ENCODE measurements at places on chromosomes 5 and 9. TPM values are rescaled to one million over a fixed set of nuclear protein-coding genes. Genes with fewer than 3 reads are reported as not detected.

The SPATA31A6 gene
- polyA plus RNA-seq: not detected

The SOHLH1 gene
- not detected for polyA plus RNA-seq

GRCh38 chr5:1749346-1750124, 50.1 kb downstream of the MRPL36 start:
- no peak overlapping the region for H3K27ac ChIP-seq
- no peak overlapping the region for H3K4me3 ChIP-seq
- no peaks in the 10 kb centered on the region for H3K36me3 ChIP-seq
- no peak for DNase-seq

DNA sequence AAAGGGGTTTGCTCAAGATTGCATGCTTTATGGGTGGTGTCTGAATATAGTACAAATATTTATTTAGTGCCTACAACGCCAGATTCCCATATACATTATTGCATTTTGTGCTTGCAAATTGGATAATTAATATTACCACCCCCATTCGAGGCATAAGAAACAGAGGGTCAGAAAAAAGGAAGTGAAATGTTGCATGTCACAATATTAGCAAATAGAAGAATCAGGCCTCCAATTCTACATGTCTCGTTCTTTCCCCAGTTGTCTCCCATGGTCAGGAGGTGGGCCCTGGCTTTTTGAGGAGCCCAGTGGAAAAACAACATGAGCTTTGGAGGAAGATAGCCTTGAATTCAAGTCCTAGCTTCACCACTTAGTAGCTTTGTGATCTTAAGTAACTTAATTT, 98.1 kb upstream of the CCDC112 start:
- H3K27ac ChIP-seq: no peak overlapping the region
- no peaks in the 10 kb centered on the region for H3K27me3 ChIP-seq
- no peaks in the 10 kb centered on the region for H3K4me1 ChIP-seq

DNA sequence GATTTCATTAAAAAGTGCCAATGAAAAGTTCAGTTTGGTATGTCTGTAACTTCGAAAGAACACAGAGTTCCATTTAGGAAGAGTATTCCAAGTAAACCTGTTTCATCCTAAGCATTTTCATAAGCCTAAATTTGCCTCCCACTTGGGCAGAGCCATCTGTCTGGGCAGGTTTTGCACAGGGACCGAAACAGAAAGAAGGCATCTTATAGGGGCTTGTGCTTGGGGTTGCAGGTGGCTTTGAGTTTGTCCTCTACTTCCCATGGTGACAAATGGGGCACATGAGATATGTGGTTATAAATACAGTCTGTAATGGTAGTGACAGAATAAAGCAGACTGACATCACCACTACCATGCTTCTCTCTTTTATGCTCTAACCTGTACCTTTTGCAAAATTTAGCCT, 63.7 kb downstream of the MCTP1 start:
- H3K27me3 ChIP-seq: no peaks in the 10 kb centered on the region
- DNase-seq: no peak
- no peaks in the 10 kb centered on the region for H3K36me3 ChIP-seq
- H3K4me3 ChIP-seq: no peak overlapping the region

- peak; percentile 39 for DNase-seq
- H3K36me3 ChIP-seq: no peaks in the 10 kb centered on the region
- no peak overlapping the region for H3K27ac ChIP-seq
- H3K4me3 ChIP-seq: no peak overlapping the region
- no peaks in the 10 kb centered on the region for H3K4me1 ChIP-seq
- H3K27me3 ChIP-seq: no peaks in the 10 kb centered on the region
These were observed 186.3 kb downstream of the KDM4C start for GRCh38 chr9:6944093-6944551.

The GFPT2 gene
- polyA plus RNA-seq: 0.54 TPM

DNA sequence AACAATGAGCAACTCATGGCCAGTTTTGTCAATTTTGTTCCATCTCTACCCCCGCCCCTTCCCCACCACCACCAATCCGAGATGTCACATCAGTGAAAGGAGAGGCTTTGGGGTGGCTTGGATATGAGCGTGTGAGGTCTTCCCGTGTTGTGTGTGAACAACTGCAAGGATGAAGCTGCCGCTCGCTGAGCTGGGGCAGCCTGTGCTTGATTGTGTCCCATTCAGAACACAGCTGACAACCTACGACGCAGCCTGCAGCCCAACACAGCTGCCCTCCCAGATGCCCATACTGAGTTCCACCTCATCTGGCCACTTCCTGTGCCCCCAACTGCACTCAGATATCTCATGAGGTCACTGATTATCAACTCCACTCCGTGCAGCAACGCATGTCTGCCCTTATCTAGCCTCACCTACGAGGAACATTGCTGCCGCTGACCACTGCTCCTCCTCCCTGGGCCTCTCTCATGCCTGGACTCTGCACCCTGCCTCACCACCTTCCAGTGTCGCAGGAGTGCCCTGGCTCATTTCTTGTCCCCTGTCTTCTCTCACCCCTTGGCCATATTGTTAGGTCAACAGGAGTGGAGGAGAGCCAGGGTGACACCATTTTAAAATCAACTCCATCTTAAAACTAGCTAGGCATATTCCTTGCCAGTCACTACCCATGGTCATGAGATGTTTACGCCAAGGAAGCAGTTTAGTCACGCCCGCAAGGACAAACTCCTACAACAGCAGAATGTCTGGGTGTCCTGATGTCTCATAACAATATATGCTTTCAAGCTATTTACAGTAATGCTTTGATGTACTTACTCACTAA, 7.3 kb upstream of the IL4 start:
- H3K36me3 ChIP-seq: no peaks in the 10 kb centered on the region
- peaks cover 7% of the 10 kb centered on the region for H3K4me1 ChIP-seq
- no peak overlapping the region for H3K27ac ChIP-seq
- H3K4me3 ChIP-seq: no peak overlapping the region

- no peaks in the 10 kb centered on the region for H3K36me3 ChIP-seq
- H3K4me3 ChIP-seq: no peak overlapping the region
- no peak for DNase-seq
- H3K27ac ChIP-seq: no peak overlapping the region
These were observed 173.5 kb downstream of the FGF1 start for GRCh38 chr5:142512043-142513042.

GRCh38 chr5:82885627-82886389, 191.4 kb downstream of the TMEM167A start:
- no peak for DNase-seq
- H3K27me3 ChIP-seq: no peaks in the 10 kb centered on the region
- H3K4me1 ChIP-seq: no peaks in the 10 kb centered on the region
- H3K4me3 ChIP-seq: no peak overlapping the region
- H3K36me3 ChIP-seq: no peaks in the 10 kb centered on the region
- no peak overlapping the region for H3K27ac ChIP-seq

GRCh38 chr9:135512904-135513303, 8.3 kb upstream of the LCN1 start:
- H3K36me3 ChIP-seq: no peaks in the 10 kb centered on the region
- H3K4me1 ChIP-seq: no peaks in the 10 kb centered on the region
- no peaks in the 10 kb centered on the region for H3K27me3 ChIP-seq

- no peaks in the 10 kb centered on the region for H3K27me3 ChIP-seq
- no peaks in the 10 kb centered on the region for H3K36me3 ChIP-seq
- H3K27ac ChIP-seq: no peak overlapping the region
- DNase-seq: no peak
- no peak overlapping the region for H3K4me3 ChIP-seq
These were observed 11.7 kb downstream of the SPIN1 start for GRCh38 chr9:88399966-88400365.

GRCh38 chr9:93064392-93065134, 6.1 kb downstream of the SUSD3 start:
- H3K4me3 ChIP-seq: no peak overlapping the region
- no peaks in the 10 kb centered on the region for H3K36me3 ChIP-seq
- H3K4me1 ChIP-seq: peaks cover 33% of the 10 kb centered on the region
- H3K27me3 ChIP-seq: no peaks in the 10 kb centered on the region

DNA sequence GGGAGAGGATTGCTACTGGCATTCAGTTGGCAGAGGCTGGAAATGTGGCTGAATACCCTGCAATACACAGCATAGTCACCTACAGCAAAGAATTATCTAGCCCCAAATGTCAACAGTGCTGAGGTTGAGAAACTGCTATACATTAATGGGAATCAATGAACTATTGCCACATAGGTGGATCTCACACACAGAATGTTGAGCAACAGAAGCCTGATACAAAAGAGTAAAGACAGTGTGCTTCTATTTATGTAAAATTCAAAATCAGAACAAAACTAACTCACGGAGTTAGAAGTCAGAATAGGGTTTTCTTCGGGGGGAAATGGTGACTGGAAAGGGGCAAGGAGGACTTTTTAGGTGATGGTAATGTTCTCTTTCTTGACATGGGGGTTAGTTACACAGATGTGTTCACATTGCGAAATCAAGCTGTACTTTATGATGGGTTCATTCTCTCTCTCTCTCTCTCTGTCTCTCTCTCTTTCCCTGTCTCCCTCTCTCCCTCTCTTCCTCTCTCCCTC, 45.7 kb upstream of the PANK3 start:
- no peak overlapping the region for H3K4me3 ChIP-seq
- peak; percentile 82 for DNase-seq

- H3K27ac ChIP-seq: no peak overlapping the region
- no peaks in the 10 kb centered on the region for H3K27me3 ChIP-seq
- peaks cover 24% of the 10 kb centered on the region for H3K36me3 ChIP-seq
These were observed 3.1 kb upstream of the CATSPER3 start for GRCh38 chr5:134964359-134965270.

DNA sequence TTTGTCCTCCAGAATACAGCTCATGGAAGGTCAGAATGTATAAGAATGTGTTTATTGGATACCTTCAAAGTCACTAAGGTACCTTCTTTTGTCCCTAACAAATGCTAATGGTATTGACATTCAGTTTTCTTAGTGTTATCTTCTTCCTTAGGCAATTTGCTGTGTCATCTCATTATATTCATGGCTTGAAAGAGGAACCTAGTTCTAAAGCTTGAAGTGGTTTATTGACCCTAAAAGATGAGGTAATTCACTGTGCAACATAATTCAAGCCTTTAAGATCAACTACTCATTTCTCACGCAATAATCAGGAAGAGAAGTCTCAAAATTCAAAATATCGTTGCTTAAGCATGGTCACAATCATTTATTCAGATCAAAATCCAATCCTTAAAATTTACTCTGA, 342.7 kb upstream of the RIOK2 start:
- no peak overlapping the region for H3K27ac ChIP-seq
- no peaks in the 10 kb centered on the region for H3K4me1 ChIP-seq
- no peaks in the 10 kb centered on the region for H3K36me3 ChIP-seq
- no peak for DNase-seq
- H3K27me3 ChIP-seq: no peaks in the 10 kb centered on the region

The LCP2 gene
- 6.4 TPM for polyA plus RNA-seq

GRCh38 chr9:135100725-135101410, 13.4 kb downstream of the OLFM1 start:
- H3K27ac ChIP-seq: no peak overlapping the region
- H3K36me3 ChIP-seq: no peaks in the 10 kb centered on the region
- no peak for DNase-seq

- H3K4me1 ChIP-seq: no peaks in the 10 kb centered on the region
- no peak overlapping the region for H3K4me3 ChIP-seq
- H3K27me3 ChIP-seq: no peaks in the 10 kb centered on the region
- no peak overlapping the region for H3K27ac ChIP-seq
- H3K36me3 ChIP-seq: no peaks in the 10 kb centered on the region
These were observed 153.1 kb downstream of the SNCAIP start for GRCh38 chr5:122465031-122465577.

DNA sequence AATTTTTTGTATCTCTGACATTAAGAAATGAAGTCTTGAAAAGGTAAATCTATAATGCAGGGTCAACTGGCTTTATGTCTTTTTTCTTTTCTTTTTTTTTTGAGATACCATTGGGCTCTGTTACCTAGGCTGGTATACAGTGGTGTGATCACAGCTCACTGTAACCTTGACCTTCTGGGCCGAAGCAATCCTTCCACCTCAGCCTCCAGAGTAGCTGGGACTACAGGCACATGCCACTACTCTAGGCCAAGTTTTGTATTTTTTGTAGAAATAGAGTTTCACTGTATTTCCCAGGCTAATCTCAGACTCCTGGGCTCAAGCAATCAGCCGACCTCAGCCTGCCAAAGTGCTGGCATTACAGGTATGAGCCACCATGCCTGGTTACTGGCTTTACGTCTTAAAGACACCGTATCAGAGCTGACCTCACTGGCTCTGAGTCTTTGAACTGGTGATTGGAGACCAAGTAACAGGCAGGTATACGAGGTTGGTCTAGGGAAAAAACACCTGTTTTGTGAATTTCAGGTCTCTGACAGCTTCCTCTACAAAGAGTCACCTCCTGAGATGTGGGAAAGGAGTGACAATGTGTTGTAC, 70.4 kb upstream of the GPBP1 start:
- H3K4me3 ChIP-seq: no peak overlapping the region
- no peaks in the 10 kb centered on the region for H3K27me3 ChIP-seq
- H3K27ac ChIP-seq: no peak overlapping the region

DNA sequence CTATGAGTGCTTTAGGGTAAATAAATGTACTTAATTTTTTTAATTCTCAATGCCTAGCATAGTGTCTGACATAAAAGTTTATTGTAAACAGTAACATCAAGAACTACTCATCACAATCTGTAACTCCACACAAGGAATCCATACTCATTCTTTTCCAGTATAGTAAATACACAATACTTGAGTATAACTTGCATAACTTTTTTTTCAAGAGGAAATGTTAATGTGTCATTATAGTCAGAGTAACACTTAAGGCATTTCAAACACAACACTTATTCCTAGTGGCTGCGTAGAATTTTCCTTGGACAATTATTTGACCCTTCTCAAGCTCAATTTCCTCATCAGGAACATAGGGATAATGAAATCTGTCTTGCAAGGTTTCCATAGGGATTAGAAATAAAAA, 584.3 kb downstream of the CAAP1 start:
- H3K27ac ChIP-seq: no peak overlapping the region
- H3K4me1 ChIP-seq: no peaks in the 10 kb centered on the region
- H3K36me3 ChIP-seq: no peaks in the 10 kb centered on the region
- no peak overlapping the region for H3K4me3 ChIP-seq

GRCh38 chr5:128174951-128175350, 91.4 kb downstream of the SLC12A2 start:
- H3K36me3 ChIP-seq: peaks cover 2% of the 10 kb centered on the region
- H3K4me1 ChIP-seq: no peaks in the 10 kb centered on the region
- H3K4me3 ChIP-seq: no peak overlapping the region

The CCDC152 gene
- 1.6 TPM for polyA plus RNA-seq

DNA sequence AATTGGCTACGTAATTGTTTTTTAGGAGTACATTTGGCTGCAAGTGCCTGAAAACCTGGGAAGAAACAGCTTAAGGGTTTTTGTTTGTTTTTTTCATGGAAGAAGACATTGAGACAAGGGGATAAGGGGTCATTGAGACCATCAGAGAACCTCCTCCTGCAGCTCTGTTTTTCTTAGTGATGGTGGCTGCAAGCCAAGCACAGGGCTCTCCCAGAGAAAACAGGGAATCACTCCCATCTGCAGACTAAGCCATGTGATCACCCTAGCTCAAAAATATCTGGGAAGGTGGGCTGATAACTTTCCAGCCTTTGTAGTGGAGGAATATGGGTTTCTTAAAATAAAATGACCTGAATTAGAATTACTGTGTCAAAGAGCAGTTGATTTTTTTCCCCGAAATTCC, 25.1 kb downstream of the PALM2AKAP2 start:
- no peaks in the 10 kb centered on the region for H3K36me3 ChIP-seq
- no peak overlapping the region for H3K27ac ChIP-seq
- DNase-seq: no peak
- H3K4me3 ChIP-seq: no peak overlapping the region
- H3K4me1 ChIP-seq: no peaks in the 10 kb centered on the region
- H3K27me3 ChIP-seq: peaks cover 2% of the 10 kb centered on the region

The TUSC1 gene
- polyA plus RNA-seq: 13.4 TPM
